ENCODE measurements at places on chromosomes 11 and 22.

DNA sequence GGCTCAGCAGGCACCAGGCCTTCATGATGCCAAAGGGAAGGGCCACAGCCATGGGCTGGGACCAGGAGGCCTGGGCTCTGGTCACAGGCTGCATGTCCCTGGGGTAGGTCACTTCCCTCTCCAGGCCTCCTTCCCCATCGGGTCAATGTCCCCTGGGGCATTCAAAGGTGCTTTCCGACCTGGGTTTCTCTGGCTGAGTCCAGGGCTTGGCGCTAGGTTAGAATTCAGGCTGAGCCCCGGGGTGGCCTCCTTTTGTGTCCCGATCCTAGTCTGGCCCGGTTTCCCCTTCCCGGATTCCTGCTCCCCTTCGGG is 12.2 kb downstream of the MAFF start:
- DNase-seq, result no peak

- no peak for DNase-seq
These were observed 935 bp downstream of the LAMTOR1 start for GRCh38 chr11:72102162-72102561.

- no peak for DNase-seq
These were observed 24.7 kb upstream of the PCF11 start for GRCh38 chr11:83132191-83132590.

DNA sequence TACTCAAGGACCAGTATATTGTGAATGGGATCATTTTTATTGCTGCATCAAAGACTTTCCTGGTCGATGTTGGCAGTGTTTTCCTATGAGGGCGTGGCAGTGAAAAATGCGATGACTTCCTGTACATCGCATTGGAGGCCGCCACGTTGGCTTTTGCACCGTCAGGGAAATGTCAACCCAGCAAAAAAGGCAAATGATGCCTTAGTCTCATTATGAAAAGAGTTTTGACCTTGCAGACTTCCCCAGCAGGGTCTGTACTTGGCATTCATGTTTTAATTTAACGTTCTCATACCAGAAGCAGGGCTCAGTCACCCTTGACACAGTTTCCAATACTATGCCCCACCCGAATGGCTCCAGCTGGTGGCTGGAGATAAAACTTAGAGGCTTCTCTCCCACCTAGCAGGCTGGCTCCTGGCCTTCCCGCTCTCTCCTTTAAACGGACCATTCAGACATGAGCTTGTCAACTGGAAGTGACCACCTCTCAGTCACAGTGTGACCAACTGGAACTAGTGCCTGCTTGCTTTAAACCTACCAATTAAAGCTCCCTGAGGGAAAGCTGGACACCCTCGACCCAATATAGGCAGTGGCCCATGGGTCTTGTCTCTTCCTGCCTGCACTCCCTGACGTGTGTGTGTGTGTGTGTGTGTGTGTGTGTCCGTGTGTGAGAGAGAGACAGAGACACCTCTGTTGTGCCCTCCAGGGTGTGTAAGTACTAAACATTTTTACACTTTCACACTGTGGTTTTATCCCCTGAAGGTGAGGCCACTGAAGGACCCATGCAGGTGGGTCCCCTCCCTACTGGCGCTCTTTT is 8.7 kb upstream of the GDPD5 start:
- DNase-seq, result no peak

- DNase-seq, result no peak
These were observed 30.4 kb upstream of the TRIM29 start for GRCh38 chr11:120168108-120168959.

- no peak for DNase-seq
These were observed 14.0 kb upstream of the NRIP3 start for GRCh38 chr11:9017773-9018172.

- DNase-seq, result no peak
These were observed 98.7 kb downstream of the MORC2 start for GRCh38 chr22:30869667-30870395.

- DNase-seq, result no peak
These were observed 7.4 kb upstream of the SLC5A12 start for GRCh38 chr11:26729284-26729683.

GRCh38 chr11:130068986-130069658 is 572 bp upstream of the APLP2 start:
- DNase-seq, result peak; percentile 97

DNA sequence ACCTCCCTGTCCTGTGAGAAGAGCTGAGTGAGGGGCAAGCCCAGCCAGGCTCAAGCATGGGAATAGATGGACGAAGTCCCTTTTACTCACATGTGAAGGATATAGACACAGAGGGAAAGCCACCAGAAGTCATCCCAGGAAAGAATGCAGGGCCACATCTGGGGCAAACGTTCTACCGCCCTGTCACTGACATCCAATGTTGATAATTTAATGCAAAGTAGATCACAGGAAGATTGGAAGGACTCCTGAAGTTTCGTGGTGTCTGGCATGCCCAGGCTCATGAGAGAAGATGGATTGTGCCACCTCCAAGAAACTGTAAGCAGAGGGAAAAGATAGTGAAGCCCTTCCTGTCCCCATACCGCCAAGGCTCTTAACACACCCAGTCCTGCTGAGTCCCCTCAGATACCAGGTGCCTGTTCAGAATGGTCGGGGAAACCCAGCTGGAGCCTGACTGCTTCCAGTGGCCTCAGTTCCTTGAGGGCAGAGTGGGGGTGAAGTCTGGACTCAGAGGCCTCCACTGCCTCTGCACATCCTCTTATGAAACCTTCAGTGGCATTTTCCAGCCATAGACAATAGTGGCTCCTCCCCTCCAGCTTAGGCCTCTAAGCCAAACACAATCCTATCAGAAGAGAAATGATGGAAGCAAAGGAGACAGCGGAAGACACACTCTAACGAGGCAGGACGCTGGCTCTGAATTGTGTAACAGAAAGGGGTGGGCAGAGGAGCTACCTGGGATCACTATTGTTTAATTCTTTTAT is 7.5 kb upstream of the STK33 start:
- DNase-seq, result no peak

DNA sequence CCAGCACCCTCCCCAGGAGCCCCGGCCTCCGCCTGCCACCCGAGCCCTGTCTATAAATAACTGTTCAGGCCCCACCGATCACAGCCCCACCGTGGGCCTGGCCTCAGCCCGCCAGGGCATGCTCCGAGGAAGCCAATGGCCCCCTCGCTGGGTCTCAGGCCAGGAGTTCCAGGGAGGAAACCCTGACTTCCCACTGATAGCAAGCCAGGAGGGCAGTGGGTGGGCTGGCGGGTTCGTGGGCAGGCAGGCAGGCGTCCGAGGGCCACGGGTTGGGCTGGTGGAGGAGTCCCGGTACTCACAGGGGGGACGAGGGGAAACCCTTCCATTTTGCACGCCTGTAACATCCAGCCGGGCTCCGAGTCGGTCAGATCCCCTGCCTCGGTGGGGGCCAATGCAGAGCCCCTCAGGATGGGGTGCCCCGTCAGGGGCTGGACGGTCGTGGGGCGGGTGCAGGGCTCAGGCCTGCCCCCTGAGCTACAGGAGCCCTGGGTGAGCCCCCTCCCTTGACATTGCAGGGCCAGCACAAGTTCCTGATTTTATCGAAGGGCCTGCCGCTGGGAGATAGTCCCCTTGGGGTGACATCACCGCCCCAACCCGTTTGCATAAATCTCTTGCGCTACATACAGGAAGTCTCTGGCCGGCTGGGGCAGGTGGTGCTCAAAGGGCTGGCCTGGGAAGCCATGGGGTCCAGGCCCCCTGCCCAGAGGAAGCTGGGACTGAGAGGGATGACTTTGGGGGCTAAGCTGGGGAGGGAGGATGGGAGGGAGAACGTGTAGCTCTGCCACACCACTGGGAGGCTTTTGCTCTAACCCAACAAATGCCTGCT is at the start of gene SPI1:
Gene SPI1, minus strand, starts transcription at position 538 of the 826 bp plus-strand sequence. Its CDS starts 194 bp downstream, at position 344.
- no peak for DNase-seq

DNA sequence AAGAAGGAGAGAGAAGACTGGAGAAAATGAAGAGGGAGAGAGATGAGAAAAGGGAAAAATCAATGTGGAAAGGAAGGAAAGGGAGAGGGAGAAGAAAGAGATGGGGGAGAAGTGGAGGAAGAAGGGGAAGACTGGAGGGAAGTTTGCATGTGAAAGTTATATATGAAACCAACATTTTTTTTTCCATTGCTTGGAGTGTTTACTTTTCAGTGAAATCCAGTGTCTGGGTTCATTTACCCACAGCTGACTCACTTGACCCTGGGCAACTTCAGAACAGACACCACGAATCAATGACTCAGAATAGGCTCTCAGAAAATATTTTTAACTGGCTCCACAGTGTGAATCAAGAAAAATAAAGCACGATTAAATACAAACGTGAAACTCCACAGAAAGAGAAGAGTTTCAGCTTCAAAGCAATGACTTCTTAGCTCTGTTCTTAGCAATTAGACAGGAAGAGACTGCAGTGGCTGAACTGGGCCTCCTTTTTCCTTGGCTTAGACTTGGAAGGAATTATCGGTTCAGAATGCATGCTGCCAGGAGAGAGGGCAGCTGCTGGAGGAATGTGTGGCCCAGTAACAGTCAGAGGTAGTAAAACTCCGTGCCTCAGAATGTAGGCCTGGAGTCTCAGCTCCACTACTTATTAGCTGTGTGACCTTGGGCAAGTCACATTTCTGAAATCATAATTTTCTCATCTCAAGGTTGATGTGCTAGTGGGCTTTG is 237.5 kb downstream of the MIAT start:
- no peak for DNase-seq

- DNase-seq, result no peak
These were observed 20.2 kb upstream of the TREH start for GRCh38 chr11:118699506-118700220.

- DNase-seq, result no peak
These were observed 81.5 kb downstream of the STK33 start for GRCh38 chr11:8512547-8512946.

- no peak for DNase-seq
These were observed 57.9 kb downstream of the CD82 start for GRCh38 chr11:44623341-44623730.

All from NCI-H526 treated with DMSO at 0.1 percent for 48 hours (cell line).